CD4-positive, alpha-beta T cell (primary cell): ENCODE measurements at places on chromosomes 5 and 9.

DNA sequence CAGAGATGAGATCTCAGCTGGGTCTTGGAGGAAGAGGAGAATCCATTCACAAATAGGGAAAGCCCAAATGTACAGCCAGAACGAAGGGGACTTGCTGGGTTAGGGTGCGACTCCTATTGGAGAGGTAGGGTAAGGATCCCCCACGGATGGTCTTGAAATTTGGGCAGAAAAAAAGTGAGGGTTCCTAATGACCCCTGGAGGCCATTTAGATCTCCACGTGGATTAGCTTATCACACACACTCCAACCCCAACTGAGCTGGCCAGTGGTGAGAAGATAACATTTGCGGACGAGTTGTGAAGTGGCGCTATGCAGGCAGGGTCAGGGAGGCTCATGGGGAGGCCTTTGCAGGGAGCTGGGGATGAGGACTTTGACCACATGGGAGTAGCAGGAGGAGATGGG, 86.0 kb downstream of the FSTL4 start:
- DNase-seq = no peak

- no peak for DNase-seq
These were observed 71.1 kb downstream of the EHMT1 start for GRCh38 chr9:137689745-137690529.

DNA sequence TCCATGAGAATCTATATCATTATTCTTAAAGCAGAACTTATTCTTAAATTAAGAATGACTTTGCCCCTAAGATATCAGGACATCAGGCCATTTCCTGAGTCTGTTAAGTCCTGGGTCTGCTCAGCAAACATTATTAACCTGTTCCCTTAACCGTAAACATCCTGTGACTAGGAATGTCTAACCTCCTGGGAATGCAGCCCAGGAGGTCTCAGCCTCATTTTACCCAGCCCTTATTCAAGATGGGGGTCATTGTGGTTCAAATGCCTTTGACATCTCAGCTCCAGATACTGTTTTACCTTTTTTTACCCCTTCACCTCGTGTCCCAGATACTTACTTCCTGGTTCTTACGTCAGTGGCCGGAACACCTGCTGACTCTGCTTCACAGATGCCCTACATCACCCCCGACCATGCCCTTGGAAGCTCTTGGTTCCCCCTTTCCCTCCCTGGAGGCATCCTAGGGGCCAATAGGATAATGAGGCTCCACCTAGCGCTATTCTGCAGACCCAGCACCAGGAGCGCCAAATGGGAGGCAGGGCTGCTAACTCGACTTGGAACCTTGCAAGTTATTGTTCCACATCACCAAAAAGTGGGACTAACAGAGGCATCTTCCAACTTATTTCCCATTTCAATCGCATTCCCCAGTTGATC, 182.5 kb downstream of the MED10 start:
- DNase-seq = no peak

GRCh38 chr5:41482715-41483114, 27.7 kb downstream of the PLCXD3 start:
- DNase-seq = no peak

DNA sequence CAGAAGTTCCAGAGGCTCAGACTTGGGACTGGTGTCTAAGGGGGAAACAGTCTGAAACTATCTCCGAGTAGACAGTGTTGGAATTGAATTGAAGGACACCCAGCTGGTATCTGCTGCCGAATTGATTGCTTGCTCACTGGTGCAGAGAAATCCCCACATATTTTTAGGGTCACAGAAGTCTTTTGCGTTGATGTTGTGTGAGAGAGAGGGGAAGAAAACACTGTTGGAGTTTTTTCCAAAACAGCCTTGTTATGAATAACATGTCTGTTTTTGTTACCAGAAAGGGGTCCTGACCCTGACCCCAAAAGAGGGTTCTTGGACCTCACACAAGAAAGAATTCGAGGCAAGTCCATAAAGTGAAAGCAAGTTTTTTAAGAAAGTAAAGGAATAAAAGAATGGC, 81.3 kb downstream of the ALDH7A1 start:
- no peak for DNase-seq

DNA sequence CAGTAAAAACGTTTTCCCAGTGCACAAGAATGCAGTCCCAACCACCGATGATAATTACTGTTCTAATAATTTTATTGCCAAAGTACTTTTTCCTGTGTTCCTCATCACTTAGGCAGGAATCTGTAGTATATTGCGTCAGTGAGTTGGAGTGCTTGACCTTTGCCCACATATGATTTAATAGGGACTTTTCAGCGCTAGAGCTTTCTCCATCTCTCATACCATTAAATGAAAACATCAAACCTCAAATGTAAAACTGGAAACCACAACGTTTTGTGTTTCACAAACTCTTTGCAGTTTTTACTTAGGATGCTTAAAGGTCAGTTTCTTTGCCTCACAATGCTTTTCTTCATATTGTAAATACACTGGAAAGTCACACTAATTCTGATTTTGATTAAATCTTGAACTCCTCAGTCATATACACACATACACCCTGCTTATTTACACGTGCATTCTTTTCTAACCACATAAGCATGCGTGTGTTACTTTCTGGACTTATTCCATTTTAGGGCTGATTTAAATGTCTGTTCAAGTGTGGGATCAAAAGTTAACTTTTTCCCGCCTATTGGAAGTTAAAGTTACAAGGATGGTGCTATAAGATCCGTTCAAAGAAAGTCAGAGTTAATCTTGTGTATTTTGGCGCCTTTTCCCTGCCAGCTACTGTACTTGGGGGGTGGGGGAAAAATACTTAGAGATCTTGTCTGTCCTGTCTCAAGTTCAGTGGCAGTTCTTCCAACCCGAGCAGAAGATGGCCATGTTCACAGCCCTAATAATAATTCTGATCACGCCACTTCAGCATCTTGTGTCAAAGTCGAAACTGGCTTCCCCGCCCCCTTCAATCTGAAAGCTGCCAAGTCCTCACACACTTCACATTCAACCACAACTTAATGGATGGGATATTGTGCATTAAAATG, 6.6 kb upstream of the NFIB start:
- DNase-seq = no peak

- DNase-seq = no peak
These were observed 133.5 kb upstream of the IL12B start for GRCh38 chr5:159463590-159464321.

GRCh38 chr5:151014680-151015343, 5.6 kb upstream of the GPX3 start:
- no peak for DNase-seq

GRCh38 chr9:134276453-134277245, 49.6 kb upstream of the RXRA start:
- DNase-seq = no peak

GRCh38 chr9:112925058-112925641, 34.5 kb upstream of the SLC46A2 start:
- no peak for DNase-seq

DNA sequence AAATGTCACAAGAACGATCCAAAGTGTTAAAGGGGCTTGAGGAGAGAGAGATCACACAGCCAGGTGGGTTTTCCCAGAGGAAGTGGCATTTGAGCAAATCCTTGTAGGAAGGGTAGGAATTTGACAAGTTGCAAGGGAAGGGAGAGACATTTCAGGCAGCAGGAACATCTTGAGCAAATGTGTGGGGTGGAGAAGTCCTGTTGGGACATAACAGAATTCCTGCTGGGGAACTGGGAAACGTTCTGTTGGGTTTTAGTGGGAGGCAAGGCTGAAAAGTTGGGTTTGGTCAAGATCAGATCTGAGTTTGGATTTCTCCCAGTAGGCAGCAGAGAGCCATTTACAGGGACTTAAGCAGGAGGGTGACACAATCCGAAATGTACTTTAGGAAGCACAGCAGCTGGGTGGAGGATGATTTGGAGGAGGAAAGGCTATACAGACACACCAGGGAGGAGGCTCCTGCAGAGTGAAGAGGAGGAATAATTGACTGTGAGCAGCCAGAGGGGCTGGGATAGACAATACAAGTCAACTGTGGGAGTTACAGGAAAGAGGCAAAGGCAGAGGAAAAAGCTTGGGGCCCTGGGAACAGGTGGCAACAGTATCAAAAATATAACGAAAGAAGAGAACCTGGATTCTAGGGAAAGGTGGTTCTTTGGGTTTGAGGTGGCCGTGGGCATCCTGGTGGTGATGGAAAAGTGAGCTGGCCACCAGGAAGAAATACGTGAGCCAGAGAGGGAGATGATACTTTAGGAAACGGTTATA, 3.1 kb upstream of the ZSWIM6 start:
- no peak for DNase-seq

- no peak for DNase-seq
These were observed 12.9 kb downstream of the BARHL1 start for GRCh38 chr9:132595319-132595718.

GRCh38 chr9:88437210-88438146, 49.2 kb downstream of the SPIN1 start:
- DNase-seq = no peak

DNA sequence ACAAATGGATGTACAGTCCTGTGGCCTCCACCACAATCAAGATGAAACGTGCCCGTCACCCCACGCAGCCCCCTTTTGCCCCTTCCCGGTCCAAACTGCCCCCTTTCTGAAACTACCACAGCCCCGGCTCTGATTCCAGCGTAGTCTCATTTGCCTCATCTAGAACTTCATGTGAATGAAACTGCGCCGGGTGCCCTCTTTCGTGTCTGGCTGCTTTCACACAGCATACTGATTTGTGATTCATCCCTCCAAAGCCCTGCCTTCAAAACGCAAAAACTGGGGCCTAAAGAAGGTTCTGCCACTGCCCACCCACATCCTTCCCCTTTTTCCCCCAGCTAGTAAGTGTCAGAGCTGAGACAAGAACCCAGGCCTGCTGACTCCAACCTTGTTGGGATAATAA, 31.5 kb upstream of the NCS1 start:
- no peak for DNase-seq

- no peak for DNase-seq
These were observed 782.2 kb upstream of the NUDT12 start for GRCh38 chr5:104344809-104345208.

DNA sequence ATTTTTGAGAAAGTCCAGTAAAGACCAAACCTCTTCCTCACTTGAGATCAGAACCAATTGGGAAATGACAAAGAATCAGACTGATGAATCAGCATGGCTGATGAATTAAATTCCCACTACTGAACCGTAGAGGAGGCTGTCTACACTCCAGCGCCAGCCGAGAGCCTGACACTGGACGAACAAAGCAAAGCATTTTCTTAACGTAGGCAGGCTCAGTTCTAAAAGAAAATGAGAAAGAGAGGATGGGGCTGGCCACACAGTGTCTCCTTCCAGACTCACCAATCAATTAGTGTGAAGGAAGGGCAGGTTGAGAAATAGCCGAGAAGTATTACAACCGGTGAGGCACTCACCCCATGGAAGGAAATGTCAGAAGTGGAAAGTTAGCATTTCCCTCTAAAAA, 49.4 kb downstream of the ITGA1 start:
- DNase-seq = no peak

DNA sequence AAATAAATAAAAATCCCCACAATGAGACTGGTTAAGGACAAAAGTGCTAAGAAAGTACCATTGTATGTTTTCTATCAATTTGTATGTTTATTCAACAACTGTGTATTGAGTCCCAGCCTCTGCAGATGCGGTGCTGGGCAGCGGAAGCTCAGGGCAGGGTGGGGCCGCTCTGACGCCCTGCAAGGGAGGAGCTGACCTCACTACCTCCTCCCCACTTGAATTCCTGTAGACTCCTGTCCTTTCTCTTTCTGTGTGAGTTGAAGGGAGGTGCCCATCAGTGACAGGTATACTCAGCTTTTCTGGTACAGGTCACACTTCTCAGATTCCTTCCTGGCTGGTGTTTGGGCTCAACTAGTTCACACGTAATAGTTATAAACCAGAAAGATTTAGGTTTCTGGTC, 27.0 kb downstream of the ANGPTL2 start:
- DNase-seq = no peak

DNA sequence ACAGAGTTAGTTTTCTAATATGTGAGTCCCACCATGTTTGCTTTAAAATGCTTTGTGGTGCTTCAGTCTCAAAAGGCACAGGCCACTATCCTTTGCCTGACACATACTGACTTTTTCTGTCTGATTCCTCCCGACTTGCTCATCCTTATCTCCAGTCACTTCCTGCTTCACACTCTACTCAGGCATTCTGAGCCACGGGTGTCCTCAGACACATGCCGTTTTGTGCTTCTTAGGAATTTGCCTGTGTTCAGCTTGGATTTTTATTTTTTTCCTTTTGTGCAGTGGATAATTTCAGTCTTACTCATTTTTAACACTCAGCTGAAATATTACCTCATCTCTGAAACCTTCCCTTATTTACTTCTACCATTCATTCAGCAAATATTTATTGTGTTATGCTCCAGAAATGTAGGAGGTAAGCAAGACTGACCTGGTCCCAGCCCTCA, 54.1 kb downstream of the MAN2A1 start:
- no peak for DNase-seq

DNA sequence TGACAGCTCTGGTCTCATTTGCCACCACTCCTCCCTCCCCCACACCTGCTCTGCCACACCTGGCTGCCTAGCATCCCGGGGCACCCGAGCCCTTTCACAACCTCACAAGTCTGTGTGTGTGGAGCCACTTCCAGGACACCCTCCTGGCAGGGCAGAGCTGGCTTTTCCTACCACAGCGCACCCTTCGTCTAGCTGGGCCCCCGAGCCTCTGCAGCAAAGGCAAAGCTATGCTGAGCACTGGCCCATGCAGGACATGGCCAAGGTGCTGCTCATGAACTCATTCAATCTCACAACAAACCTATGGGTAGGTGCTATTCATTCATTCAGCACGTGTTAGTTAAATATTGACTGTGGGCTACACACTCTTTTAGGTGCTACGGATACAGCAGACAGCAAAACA, 43.4 kb downstream of the DUSP1 start:
- DNase-seq = no peak

- DNase-seq = no peak
These were observed 1083.4 kb upstream of the CDH18 start for GRCh38 chr5:21071421-21071820.

DNA sequence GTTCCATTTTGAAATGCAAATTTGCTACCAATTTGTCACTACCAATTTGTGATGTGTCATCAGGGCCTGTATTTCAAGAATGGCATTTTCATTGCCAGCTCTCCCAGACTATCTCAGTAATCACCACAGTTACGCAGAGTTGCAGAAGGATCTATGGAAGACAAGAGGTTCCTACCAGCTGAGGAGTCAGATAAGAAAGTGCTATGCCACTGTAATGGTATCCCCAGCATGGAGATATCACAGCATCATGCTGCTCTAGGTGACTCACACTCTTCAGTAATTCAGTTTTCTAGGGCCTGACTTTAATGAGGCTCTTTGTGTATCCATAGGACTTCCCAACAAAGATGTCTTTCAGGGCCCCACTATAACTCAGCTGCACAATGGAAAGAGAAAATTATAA, 490.3 kb downstream of the ARHGEF28 start:
- DNase-seq = no peak

DNA sequence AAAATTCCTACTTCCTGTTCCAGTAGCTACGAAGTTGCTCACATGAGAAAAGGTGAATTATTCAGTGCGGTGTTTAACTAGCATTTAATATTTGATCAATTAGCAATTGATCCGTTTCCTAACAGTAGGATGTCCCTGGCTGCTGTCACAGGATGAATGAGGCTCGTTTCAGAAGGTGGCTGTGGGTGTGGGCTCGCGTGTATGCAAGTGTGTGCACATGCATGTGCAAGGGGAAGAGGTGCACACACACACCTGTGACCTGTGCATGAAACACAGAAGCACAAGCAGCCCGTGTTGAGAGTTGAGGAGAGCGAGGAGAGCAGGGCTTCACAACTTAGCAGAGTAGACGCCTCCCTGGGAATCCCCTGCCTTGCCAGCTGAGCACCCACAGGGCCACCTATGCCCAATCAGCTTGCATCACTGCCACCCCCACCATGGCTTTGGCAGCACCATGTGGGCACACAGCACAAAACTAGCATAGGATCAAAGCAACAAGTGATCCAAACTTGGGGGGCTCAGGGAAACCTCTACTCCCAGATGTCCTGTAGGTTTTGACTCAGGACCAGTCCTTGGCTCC, 107.2 kb downstream of the C5orf15 start:
- no peak for DNase-seq
